Liver (tissue), 10 donors: ENCODE measurements at places on chromosomes 2 and 18. TPM values are rescaled to one million over a fixed set of nuclear protein-coding genes. Genes with fewer than 3 reads are reported as not detected.

Gene MGAT5
- total RNA-seq = 12.7 TPM

Gene SLC40A1
- total RNA-seq = 231 TPM

Gene LRP2
- 0.19 TPM for total RNA-seq

Gene SLC23A3
- 2.4 TPM for total RNA-seq

- no peak for DNase-seq
Measured at GRCh38 chr2:224927011-224927410, 115.3 kb downstream of the DOCK10 start.

DNA sequence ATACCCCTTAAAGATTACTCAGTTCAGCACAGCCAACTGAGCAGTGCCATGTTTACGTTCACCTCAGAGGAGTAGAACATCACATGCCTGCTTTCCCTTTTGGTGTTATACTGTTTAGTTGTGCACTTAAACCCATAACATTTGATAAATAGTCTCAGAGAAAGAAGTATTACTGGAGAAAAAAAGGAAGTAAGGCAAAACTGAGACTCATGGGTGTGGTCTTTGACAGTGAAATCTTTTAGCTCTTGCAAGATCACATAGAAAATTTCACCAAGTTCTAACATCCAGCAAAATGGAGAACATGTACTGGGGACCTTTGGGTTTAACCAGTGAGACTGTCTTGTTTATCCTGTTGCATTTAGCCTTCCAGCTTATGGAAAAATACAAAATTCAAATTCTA is 5.6 kb downstream of the TANK start:
- no peak for DNase-seq

DNA sequence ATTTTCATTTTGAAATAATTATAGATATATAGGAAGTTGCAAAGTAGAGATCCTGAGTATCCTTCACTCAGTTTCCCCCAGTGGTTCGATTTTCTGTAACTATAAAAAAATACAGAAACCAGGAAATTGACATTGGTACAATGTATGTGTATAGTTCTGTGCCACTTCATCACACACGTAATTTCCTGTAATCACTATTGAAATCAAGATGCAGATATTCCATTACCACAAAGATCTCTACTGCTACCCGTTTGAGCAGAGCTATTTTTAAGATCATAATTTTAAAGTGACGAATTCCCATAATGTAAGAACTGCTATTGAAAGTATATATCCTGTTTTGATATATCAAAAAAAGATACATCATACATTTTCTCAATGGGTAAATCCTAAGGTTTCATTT is 142.3 kb downstream of the BABAM2 start:
- no peak for DNase-seq

DNA sequence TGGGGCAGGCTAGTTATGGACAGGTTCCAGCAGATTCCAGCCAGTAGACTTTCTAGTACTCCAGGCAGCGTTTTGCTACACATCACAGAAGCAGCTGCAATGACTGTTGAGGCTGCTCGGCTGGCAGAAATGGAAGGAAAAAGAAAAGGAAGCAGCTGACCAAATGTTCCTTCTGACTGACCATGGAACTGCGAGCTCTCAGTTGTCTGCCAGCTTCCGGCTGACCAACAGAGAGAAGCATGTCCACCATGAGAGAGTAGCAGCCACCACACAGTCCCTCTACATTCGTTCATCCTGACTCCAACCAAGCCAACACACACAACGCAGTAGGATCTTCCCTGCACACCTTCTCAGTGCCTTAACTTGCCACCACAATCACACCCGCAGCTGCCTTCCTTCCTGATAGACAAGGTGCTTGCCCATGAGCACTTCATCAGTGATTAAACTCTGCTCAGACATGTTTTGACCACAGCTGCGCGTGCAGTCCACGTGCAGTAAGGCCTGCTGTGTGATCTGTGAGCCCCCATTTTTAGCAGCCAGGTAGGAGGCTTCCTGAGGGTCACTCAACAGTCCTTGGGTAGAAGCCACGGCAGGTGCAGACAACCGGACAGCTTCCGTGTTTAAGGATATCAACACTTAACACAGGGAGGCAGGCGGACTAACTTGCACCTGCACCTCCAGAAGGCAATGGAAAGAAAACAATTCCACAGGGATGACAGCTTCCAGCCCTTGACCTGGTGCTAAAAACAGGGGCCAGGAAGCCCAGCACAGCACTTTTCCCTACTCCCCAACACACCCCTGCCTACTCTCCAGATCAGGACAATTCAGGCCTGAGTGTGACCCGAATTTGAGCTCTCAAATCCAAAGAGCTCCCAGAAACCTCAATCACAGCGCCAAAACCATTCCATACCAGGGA is 996 bp downstream of the TGFBRAP1 start:
- no peak for DNase-seq

- no peak for DNase-seq
Measured at GRCh38 chr2:15765686-15766302, 174.1 kb downstream of the DDX1 start.

DNA sequence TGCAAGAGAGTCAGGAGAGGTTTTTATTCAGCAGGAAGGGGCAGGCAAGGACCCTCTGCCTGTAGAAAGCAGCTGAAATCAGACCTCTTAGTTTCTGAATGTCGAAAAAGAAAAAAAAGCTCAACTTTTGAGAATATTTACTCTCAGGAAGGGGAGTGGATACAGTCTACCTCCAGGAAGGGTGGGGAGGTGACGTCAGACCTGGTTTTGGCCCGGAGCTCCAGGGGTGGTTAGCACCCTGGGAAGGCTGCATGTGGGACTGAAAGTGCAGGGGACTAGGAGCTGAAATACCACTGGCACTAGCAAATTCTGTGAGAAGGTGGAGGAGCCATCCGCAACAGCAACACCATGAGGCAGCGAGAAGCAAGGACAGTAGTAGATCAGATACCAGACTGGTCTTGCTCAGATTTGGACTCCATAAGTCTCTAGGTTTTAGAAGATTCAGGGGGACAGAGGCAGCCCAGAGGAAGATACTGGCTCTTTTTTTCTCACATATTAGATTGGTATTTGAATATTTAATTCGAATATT is 19.8 kb downstream of the MC2R start:
- no peak for DNase-seq

GRCh38 chr2:164457271-164457670 is 164.0 kb downstream of the GRB14 start:
- DNase-seq = no peak

- DNase-seq = no peak
Measured at GRCh38 chr2:567865-568638, 109.2 kb downstream of the TMEM18 start.

DNA sequence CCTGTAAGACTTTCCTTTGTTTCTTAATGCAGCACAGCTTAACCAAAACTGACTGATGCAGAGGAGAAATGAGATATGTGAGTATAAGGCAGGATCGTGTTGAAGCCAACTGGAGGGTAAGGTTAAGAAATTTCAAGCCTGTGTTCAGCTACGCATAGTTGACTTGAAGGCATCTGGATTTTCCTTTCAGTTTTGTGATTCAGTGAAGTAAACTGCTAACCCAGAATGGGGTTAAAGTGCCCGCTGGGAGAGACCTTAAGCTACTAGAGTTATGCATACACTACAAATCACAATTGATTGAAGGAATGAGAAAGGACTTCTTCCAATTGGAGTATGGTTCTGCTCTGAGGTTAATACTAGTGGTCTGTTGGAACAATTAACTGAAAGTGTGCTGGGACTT is 22.6 kb downstream of the THSD7B start:
- no peak for DNase-seq

DNA sequence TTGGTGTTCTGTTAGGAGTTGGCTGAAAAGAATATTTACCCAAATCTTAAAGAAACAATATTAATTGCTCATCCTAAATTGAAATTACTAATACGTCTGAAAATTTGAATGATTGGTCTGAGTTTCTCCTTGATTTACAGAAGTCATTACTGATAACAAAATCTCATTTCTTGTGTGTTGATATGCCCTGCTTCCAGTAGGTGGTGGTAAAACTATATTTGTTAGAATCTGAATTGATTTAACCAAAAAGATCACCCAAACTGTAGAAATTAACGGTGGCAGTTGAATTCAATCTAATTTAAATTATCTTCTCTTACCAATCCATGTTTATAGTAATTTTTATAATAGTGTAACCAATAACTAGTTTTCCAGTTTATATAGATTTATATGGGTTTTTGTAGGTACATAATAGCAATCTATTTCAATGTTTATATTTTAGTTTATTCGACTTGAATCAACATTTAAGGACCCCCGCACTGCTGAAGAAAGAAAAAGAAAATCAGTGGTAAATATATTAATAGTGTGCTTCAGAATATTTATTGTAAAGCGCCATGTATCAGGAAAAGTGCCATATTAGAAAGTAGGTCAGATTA is 38.3 kb downstream of the PAPOLG start:
- DNase-seq = no peak

GRCh38 chr2:241002275-241003046 is 4.0 kb downstream of the SNED1 start:
- peak; percentile 16 for DNase-seq

DNA sequence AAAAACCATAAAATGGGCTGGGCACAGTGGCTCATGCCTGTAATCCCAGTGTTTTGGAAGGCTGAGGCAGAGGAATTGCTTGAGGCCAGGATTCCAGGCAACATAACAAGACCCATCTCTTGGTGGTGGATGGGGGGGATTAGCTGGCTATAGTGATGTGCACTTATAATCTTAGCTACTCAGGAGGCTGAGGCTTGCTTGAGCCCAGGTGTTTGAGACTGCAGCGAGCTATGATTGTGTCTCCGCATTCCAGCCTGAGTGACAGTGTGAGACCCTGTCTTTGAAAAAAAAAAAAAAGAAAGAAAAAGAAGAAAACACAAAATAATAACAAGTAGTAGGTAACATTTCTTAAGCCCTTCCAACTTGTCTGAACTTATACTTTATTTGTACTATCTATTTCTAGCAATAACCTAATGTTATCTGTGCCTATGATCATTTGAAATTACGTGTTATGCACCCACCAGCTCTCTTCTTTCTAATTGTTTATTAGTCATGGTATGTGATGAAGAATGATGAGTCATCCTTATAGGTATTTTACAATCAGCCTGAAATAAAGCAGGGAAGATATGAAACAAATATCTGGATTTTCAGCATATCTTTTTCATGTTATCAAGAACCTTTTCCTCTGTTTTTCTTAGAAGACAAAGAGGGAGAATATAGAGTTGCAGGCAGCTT is 129.3 kb upstream of the UNC80 start:
- no peak for DNase-seq
